ENCODE measurements at places on chromosomes 4 and X.

DNA sequence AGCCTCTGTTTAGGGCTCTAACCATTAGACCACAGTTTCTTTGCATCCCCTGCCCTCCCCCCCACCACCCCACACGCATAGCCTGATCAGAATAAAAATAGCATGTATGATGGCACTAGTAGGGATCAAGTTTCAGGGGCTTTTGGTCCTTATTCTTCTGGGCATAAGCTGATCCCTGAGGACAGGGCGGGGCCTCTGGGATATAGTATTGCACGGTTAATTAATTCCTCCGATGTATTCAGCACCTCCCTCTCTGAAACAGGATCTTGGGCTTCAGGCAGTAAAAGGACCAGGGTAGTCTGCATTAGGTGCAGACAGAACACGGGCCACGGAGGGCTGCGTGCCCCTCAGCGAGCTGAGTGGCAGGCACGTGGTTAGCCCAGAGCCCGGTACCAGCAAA, 57.1 kb downstream of the ELF4 start:
- peak; percentile 49 for DNase-seq

DNA sequence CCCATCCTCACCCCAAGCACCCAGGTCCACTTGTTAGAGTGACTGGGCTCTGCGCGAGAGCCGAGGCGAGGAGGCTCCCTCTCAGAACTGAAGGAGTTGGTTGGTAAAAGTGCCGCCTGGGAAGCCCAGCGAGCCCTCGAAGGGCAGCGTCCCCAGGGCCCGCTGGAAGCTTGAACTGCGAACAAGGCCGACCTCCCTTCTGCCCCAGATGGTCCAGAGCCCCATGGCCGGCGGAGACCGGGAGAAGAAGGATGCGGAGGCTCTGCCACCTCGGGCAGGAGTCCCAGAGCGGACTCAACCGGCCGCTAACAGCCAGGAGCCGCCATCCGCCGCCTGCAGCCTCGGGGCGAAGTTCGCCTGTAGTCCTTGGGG, 116.3 kb upstream of the TEX13C start:
- DNase-seq = peak; percentile 32

GRCh38 chrX:63434665-63435064, 83.5 kb upstream of the SPIN4 start:
- DNase-seq = no peak

GRCh38 chr4:6258741-6259140, 10.9 kb upstream of the WFS1 start:
- no peak for DNase-seq

GRCh38 chr4:36310793-36311192, 29.4 kb downstream of the DTHD1 start:
- no peak for DNase-seq

DNA sequence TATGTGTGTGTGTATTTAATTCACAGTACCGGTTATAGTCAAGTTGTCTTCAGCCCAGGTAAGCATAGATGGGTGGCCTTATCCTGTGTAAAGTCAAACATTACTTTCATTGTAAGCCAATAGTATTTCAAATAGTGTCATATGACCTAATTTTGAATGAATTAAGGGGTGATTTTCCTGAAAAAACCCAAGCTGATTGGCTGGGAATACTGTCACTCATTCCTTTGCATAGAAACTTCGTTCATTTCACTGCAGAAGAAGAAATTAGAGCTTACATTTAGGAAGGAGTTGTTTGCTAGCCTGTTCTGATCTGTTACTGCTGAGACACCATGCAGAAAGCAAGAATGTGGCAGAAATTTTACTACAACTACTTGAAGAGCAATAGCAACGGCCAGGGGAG, 45.4 kb downstream of the SMARCAD1 start:
- DNase-seq = no peak

DNA sequence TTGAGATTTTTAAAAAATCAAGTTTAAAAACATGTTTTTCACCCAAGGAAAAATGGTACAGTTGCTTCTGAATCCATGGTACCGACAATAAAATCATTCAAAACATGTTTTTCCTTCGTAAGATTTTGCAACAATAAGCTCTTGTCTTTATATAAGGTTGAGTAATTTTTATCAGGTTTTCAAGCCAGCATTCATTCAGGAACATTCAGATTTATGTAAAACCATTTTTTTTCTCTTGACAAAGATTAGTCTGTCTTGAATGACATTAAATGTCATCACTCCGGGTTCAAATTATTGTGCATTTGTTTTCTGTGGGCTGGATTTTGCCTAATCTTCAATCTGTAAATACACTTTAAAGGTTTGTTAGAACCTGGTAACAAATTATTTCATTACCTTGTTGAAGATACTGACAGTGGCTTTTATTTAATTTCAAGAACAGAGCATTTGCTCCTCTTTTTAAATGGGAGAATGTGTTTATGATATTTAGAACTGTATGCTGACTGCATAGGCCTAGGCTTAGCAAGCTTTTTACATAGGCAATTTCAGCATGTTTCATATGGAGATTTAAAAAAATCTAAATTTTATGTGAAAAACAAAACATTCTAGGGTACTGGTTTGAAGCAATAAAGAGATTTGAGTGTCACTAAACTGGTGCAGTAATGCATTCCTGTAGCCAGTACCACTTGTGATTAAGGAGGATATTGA, 336.4 kb upstream of the HAND2 start:
- no peak for DNase-seq

DNA sequence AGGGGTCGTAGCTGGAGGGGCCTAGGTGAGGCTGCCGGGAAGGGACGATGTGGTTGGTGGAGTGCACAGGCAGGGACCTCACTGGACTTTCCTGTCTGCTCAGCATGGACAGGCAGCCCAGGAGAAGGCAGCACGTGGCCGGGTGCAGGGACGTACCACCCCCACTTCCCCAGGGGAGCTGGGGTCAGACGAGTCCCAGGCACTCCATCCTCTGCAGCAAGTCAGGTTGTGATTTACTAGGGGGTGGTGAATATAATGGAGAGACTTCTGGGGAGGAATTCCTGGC, 1.5 kb upstream of the CTBP1 start:
- DNase-seq = no peak

DNA sequence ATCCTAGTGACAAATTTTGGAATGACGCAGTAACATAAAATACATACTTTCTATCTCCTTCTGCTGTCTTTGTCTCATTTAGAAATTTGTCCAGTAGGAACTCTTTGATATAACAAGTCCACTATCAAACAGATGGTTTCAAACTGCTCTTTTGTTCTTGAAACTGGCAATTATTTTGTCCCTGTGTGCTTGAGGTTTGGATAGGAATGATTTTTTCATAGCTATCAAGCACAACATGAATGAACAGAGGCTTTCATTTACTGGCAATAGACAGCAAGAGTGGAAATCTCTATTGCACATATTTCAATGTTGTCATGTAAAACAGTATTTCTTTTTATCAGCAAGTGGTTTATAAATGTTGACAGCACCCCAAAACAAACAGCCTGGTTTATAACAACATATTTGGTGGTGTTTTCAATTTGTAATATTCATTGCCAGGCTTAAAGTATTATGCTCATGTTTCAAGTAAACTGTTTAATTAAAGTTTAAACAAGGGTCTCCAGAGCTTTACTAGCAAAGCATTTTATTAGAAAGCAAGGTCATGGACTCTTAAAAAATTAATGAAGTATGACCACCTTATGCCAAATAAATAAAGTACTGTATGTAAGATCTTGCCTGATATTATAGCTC, 60.0 kb downstream of the TIGD2 start:
- no peak for DNase-seq

GRCh38 chr4:42732776-42733175, 75.9 kb upstream of the ATP8A1 start:
- no peak for DNase-seq

DNA sequence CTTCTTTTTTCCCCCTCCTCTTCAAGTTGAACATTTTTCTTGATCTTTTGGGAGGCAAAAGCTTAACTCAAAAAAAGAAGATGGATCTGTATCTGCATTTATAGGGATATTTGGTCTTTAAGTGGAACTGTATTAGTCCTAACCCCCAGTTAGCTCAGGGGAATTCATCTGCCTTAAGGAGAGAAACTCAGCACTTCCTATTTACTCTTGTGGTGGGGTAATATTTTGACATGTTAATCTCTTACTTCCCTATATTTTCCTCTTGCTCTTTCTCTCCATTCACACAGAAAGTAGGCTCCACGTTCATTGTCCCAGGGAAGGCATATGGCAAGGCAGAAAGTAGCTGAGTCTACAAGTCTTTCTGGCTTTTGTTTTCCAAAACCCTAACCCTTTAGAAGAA, 5.3 kb downstream of the LRRC66 start:
- DNase-seq = no peak

DNA sequence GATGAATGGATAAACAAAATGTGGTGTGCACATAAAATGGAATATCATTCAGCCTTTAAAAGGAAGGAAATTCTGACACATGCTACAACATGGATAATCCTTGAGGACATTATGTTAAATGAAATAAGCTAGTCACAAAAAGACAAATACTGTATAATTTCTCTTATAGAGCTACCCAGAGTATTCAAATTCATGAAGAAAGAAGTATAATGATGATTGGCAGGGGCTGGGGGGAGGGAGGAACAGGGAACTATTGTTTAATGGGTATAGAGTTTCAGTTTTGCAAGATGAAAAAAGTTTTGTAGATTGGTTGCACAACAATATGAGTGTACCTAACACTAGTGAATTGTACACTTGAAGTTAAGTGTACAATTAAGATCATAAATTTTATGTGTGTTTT, 153.9 kb upstream of the STK26 start:
- DNase-seq = no peak

DNA sequence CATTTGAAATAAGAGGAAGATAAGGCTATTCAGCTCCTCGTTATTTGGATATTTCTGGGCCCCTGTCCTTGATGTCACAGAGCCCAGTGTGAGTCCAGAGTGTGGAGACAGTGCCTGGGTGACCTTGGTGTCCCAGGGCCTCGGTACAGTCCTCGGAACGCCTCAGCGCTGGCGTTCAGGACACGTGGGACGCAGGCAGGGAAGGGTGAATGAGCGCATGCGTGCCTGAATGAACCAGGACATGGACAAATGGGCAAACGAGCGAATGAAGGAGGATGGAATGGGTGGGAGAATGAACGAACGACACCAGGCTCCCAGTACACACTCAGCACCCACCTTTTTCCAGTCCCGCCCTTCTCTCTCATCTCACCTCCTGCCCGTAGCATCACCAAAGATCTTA, 44.2 kb downstream of the EVC start:
- no peak for DNase-seq

DNA sequence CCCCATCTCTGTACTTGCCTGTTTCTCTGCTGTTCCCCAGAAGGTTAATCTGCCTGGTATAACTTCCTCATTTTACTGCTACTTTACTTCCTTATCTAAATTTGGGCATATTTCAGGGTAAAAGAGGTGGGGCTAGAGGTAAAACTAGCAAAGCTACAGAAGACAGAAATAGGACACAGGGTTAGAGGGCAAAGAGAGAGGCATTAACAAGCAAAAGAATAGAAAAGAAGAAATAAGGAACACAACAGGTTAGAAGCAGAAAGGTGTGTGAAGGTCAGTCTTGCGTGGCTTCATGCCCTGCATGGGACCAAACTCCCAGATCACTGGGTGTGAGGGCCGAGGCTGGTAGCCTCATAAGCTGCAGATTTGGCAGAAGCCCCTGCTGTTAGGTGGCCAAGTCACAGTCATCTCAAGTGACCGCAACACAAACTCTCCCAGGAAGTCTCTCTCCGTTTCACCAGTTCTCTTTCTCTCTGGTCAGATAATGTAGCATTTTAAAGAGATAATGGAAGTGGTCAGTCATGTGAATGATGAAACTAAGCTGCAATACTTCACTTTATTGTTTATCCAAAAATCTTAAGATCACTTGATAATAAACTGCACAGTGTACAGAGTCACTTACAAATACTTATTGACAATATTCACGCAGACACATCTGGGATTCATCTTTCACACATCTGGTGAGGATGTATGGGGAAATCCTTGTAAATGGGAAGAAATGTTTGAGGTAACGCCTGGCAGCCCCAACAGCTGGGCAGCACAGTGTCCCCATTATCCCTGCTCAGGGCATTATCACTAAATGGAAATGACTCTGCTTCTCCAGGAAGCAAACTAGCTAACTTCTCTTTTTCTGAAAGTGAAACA, 16.4 kb downstream of the TMEM154 start:
- DNase-seq = no peak

DNA sequence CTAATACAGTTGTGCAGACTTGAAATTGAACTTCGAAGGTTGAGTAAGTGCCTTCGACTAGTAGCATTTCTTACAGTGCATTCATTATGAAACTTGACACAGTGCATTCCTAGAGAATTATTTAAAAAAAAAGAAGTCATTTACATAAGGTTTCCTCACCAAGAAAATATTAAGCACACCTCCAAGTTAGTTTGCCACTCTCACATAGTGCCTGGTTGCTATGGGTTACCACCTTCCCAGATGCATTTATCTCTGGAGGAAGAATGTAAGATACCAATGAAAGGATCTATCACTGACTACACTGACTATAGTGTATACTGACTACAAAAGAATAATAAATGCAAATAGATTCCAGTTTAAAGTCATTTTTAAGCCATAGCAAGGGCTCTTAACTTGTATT, 311.9 kb upstream of the RASGEF1B start:
- no peak for DNase-seq

GRCh38 chr4:84652478-84652877, 69.6 kb downstream of the CDS1 start:
- DNase-seq = no peak

- no peak for DNase-seq
These were observed 6.2 kb upstream of the MAN2B2 start for GRCh38 chr4:6568689-6569332.

- no peak for DNase-seq
These were observed at the start of gene TMEM156 for GRCh38 chr4:39032218-39033085. Gene TMEM156 (minus strand): TSS chr4:39032409. CDS start chr4:39032313, 96 bp downstream.

DNA sequence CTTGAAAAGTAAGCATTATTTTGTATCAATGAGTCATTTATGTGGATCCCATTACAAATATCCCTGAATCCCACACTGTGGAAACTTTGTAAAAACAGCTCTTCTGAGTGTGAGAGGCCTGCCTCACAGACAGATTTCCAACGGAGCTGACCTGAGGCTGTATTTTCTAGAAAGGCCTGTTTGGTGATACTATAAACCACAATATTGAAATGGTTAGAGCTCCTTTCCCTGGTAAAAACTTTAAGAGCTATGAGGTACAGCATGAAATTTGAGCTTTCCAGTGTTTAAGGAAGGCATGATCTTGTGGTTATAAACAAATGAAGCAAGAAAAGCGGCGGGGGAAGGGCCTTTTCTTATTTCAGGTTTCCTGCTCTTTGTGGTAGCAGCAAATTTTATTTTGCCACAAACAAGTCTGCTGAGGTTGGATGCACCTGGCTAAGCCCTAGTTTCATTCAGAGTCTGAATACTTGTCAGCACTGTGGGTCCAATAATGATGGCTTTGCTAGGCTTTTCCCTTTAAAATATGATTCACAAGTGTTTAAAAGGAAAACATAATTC, 86.8 kb upstream of the ETNPPL start:
- no peak for DNase-seq

All from D341Med (cell line).